Heart left ventricle (tissue), 16 donors: ENCODE measurements at places on chromosomes 4 and X.
A peak's percentile ranks its signal among the peaks of the same experiment; 100 is the strongest.

DNA sequence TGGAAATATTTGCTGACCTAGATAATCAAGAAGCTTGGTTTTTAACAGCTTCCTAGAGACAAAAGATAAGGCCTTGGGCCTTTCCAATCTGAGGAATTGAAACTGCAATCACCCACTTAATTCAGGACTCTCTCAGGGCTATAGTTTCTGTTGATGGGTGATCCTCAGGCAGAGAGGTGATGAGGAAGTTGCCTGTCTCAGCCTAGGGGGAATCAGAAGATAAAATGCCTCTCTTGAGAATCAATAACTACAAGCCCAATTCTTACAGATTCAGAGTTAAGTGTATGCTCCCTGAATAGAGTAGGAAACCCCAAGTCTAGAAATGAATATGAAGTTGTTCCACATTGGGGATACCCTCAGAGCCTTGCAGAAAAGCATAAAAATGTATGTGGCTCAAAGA lies 45.5 kb downstream of the NFKB1 start:
- DNase-seq: no peak

DNA sequence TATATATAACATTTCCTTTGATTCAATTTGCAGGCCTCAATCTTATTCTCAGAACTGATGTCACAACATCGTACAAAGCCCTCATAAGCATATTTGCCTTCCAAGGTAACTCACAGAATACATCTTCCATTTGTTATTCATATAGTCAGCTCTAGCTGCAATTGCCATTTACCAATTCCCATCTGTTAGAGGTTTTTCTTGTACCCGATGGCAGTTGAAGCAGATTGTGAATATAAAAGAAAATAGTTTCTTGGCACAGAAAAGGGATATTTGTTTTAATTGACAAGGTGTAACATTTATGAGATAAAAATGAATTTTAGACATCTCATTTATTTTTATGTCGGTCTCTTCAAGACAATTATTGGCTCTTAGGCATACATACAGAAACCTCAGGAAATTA lies 311.3 kb downstream of the TRIML1 start:
- DNase-seq: no peak

DNA sequence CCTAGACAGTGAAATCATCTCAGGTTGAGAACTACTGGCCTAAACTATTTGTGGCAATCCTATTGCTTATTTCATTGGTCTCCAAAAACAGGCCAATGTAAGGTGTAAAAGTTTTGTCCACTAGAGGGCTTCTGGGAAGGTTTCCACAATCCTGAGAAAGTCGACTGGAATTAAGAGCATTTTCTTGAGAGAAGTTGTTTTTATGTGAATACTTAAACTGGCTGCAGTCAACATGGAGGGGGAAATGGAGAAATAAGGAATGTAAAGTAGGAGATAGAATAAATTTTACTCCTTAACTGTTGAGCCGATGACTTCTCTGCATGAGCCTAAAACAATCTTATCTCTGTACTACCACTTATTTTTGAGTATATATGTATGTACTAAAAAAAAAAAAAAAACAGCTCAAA lies 11.0 kb upstream of the EIF4E start:
- DNase-seq: no peak

GRCh38 chrX:18146009-18146408 lies 74.7 kb downstream of the BEND2 start:
- no peak for DNase-seq

DNA sequence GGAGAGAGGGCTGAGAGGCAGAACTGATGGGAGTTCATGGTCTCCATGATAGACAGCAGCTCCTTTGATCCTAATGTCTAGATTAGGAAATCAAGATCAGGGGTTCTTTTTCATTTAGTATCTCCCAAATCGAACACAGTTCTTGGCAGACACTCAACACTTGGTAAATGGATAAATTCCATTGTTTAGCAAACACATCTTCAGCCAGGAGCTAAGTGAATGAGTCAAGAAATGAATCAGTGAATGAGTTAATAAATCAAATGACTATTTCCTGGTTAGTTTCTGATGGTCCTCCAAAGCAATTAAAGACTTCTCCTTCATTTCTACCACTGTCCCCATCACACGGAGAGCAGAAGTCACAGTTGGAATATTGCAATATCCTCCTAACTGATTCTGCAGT lies 120.0 kb upstream of the SHISA3 start:
- DNase-seq: no peak

DNA sequence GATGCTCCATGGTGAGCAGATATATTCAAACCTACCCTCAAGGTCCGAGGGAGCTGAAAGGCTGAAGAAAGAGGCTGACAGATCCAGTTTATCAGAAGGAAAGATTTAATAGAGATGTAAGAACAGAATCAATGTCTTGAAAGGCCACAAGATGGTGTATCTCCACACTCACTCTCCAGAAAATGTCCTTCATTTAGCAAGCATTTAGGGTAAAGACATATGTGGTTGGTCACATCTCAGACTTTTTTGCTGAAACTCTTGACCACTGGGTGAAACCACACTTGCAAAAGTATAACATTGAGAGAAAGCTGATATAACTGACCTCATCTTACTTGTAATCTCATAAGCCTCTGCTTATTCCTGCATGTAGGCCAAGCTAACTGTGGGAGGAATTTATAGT lies 745.8 kb upstream of the GALNTL6 start:
- no peak for DNase-seq

DNA sequence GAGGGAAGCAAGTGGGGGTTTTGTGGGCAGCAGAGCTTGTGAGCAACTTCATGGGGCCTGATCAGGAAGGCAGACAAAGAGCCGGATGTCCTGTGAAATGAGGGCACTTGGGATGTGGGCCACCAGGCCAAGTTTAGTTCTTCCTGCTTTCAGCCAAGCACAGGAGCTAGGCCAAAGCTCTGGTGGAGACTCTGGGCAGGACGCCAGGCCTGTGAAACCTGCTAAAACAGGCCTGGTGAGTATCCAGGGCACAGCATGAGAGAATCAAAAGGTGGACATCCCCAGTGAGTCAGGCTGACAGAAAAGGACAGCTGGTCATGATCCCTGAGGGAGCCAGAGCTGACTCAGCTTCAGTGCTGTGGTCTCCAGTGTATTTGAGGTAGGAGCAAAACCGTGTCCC lies 95.7 kb downstream of the NPNT start:
- DNase-seq: peak; percentile 95

DNA sequence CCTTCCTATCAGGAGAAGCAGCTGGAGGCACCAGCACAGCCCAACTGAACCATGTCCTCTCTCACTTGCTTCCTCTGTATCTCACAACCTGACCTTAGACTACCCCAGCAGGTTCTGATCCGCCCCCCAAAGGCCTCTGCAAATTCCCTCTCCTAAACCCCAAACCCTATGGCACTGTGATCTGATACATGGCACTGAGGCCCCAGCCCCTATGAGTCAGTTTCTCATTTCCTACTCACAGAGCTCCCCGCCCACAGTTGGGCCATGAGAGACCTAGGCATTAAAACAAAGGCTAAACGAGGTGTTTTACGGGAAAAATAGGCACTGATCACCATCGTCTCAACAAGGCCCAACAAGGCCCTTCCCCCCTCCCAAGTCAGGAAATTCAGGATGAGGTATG lies 19.1 kb downstream of the SASH3 start:
- DNase-seq: no peak

DNA sequence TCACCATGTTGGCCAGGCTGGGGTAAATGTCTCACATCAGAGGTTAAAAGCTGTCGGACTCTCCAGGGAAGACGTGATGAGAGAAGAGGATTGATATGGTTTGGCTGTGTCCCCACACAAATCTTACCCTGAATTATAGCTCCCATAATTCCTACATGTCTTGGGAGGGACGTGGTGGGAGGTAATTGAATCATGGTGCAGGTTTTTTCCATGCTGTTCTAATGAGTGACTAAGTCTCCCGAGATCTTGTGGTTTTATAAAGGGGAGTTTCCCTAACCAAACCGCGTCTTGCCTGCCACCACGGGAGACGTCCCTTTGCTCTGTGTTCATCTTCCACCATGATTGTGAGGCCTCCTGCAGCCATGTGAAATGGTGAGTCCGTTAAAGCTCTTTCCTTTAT lies 64.4 kb downstream of the ASMT start:
- no peak for DNase-seq

DNA sequence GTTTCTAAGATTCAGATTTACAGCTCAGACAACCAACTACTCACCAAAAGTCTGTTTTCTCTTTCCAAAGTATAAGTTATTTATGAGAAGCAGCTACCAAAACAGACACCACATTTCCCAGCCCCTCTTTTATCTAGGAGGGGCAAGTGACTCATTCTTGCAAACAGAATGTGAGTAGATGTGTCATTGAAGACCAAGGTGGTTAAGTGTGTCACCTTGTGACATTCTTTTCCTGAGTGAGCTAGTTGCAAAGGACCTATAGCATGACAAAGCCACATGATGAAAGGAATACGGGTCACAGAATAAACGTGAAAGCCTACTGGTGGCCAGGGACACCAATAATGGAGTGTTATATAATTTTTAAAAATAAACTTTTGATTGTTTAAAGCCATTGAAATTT lies 50.0 kb downstream of the SLC7A11 start:
- DNase-seq: no peak

DNA sequence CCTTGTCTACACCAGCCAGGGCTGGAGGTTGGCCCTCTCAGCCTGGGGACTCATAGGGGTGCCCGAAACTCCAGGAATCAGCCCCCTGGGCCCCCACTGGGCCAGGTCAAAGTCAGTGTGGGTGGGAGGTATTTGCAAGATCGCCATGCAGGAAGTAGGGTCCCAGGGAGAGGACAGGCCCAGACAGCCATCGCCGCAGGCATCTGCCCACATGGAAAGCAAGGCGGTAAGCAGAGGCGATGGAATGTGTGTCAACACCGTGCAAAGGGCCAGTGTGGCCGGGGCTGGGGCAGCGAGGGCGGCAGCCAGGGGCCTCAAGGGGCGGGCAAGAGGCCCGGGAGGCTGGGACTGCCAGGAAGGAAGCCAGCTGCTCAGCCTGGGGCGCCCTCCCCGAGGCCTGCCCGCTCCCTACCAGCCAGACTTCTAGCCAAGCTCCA lies 19.3 kb upstream of the DUSP9 start:
- no peak for DNase-seq

DNA sequence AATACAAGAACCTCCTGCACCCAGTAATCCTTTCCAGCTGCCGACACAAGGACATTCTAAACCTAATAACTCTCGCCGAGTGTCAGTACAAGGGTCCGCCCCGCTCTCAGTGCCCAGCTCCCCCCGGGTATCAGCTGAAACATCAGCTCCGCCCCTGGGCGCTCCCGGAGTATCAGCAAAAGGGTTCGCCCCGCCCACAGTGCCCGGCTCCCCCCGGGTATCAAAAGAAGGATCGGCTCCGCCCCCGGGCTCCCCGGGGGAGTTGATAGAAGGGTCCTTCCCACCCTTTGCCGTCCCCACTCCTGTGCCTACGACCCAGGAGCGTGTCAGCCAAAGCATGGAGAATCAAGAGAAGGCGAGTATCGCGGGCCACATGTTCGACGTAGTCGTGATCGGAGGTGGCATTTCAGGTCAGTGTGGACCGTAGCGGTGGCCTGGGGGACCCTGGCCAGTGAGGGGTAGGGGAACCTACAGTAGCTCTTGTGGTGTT lies at the start of gene MAOA:
TSS of gene MAOA (plus strand) at position 295 of the 490 bp plus-strand sequence. CDS start at position 338, 43 bp downstream.
- peak; percentile 68 for DNase-seq

GRCh38 chr4:174517502-174518445 lies 4.5 kb downstream of the HPGD start:
- DNase-seq: no peak

- no peak for DNase-seq
Observed at GRCh38 chr4:139530833-139531427, 25.1 kb downstream of the SETD7 start.

DNA sequence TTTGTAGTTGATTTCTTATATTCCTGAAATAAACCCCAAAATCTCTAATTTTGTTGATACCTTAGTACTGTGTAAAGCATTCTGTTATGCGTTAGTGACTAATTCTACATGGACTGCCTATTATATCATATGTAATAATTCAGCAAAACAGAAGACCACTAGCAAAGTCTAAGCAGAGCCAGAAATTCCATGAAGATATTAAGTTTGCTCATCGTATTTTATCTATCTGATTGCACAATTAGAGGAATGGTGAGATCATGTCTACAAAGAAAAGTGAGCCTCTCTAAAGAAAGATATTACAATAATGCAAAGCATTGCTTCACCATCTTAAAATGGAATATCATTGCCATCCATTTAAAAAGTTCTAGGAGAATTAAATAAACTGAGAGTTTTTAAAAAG lies 374.6 kb upstream of the SLC7A11 start:
- no peak for DNase-seq

DNA sequence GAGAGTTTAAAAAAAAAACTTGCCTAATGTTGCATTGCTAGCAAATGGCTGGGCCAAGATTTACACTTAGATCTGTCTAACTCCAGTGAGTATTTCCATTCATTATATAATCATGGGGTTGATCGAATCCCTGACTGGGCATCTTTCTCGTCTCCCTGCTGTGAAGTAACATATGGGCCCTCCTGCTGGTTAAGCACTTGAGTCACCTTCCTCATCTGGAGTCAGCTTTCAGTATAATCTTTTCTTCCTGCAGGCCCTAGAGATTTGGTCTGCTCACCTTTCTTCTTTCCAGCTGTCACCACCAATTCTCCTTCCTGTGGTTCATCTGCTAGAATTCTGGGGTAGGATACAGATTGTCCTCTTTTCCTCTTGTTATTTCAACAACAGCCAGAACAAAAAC lies 41.6 kb downstream of the TIGD2 start:
- DNase-seq: no peak

GRCh38 chr4:100935090-100935489 lies 412.2 kb downstream of the PPP3CA start:
- DNase-seq: no peak

DNA sequence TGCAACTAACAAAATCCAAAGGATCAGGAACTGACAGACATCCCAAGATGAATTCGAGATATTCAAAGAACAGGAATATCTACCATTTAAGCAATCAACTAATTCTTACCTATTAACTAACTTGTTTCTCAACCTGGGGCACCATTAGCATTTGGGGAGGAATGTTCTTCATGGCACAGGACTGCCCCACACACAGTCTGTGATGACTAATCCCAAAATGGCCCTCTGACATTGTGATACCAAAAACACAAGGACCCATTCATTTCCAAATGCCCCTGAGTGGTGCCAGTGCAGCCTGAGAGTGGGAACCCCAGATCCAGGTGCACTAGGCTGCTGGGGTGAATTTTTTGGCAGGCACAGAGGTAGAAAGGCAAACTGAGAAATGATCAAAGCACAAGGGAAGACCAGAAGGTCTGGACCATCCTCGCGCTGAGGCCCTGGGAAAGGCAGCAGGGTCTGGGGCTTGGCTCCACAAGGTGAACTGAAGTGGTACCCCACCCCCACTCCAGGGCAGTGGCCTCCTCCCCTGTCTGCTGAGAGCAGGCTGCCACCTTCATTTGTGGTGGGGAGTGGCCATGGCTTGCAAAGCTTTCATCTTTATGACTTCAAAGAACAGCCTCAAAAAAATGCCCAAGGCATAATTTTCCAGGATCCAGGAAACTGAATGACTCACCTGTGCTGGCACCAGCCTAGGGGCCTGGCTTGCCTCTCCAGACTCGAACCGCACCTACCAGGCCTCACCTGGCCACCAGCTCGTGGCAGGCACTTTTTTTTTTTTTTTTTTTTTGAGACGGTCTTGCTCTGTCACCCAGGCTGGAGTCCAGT lies 122.4 kb downstream of the BCOR start:
- DNase-seq: no peak

- DNase-seq: no peak
Observed at GRCh38 chr4:30281986-30282385, 438.2 kb upstream of the PCDH7 start.

GRCh38 chr4:185015108-185015507 lies 3.2 kb upstream of the HELT start:
- DNase-seq: no peak

GRCh38 chr4:26050671-26051070 lies 136.7 kb downstream of the SMIM20 start:
- no peak for DNase-seq
